ENCODE measurements at places on chromosomes 3 and 15.

DNA sequence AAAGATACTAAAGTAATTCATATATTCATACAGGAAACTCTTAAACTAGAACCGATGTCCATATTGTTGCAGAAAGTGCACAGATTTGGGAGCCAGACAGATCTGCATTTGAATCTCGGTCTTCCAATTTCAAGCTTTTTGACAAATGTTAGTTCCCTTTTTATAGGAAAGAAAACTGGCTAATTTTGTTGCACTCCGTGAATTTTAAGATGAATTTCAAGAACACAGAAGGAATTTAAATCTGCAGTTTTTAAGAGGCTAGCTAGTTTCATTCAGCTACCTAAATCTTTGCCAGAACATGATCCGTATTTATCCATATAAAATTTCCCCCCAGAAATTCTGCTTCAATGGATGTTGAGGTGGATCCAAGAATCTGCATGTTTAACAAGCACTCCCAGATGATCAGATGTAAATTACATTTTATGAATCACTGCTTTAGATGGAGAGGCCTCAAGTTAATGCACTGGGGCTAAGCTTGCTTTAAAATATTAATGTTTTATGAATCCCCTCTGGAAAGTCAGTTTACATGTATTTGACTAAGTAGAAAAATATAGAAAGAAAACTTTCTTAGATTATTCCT is 1296.3 kb upstream of the CADM2 start:
- peak; percentile 99 for DNase-seq

DNA sequence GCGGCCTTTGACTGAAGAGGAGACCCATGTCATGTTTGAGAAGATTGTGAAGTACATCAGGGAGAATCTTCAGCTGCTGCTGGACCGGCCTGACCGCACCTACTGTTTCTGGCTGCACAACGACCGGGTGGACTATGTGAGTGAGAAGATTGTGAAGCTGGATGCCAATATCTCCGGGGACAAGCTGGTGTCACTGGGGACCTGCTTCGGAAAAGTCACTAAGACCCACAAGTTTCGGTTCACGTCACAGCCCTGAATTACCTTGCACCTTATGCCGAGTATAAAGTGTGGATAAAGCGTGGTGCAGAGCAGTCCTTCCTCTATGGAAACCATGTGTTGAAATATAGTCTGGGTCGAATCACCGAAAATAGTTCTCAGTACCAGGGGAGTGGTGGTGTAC is 16.0 kb upstream of the DNAJC13 start:
- no peak for DNase-seq

- DNase-seq: no peak
These were observed 69.3 kb upstream of the CGNL1 start for GRCh38 chr15:57306944-57307411.

DNA sequence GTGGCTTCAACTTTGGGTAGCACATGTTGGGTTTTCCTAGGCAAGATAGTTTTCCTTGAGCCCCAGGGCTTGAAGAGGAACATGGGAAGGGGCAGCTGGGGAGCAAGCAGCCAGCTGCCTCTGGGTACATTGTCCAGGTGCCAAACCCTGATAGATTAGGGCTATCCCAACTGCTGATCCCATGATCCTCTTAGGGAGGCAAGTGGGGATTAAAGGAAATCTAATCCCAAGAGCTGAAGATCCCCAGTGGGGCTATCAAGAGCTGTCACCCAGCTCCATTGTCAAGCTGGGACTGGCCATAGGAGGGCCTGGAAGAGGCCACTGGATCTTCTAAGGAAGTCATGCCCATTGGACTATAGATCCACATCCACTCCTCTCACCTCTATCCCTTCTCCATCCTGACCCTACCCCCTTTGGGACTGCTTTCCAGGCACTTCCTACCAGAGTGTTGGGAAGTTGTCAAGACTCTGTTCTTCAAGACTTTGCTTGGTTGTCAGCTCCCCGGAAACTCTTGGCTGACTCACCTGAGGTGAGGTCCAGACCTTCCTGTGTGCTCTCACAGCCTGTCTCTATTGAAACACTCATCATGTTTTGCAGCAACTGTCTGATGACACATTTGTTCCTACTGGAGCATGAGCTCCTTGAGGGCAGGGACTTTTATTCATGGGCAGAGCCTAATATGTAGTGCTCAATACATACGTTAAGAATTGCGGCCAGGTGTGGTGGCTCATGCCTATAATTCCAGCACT is 5.9 kb downstream of the CAMK2N2 start:
- DNase-seq: no peak

DNA sequence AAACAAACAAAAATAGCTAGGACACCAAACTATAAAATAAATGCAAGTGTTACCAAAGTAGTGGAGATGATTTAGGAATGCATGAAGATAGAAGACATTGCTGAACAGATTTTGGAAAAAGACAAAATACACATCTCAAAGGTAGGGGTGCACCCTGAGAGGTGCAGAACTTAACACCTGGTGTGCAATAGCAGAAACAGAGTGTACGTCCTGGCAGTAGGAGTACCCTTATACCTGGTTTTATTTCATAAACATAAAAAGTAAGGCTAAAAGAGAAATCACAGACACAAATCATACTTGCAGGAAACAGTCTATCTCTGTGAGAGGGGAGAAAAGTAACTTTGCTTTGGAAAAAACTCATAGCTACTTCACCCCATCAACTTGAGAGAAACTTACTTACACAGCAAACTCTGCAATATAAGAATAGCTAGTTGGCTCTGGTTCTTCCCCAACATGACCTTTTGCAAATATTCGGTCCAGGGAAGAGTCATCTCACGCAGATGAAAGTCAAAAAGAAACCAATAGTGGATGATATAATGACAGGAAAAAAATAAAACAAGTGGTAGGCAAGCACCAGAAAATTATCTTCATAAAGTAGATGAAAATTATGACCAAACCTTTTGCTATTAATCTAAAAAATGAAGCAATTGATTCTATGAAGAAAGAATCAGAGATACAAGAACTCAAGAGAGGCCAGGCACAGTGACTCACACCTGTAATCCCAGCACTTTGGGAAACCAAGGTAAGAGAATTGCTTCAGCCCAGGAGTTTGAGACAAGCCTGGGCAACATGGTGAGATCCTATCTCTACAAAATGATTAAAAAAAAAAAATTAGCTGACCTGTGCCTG is 108.9 kb upstream of the BNIP2 start:
- no peak for DNase-seq

GRCh38 chr3:139473155-139473771 is 3.1 kb downstream of the RBP2 start:
- no peak for DNase-seq

DNA sequence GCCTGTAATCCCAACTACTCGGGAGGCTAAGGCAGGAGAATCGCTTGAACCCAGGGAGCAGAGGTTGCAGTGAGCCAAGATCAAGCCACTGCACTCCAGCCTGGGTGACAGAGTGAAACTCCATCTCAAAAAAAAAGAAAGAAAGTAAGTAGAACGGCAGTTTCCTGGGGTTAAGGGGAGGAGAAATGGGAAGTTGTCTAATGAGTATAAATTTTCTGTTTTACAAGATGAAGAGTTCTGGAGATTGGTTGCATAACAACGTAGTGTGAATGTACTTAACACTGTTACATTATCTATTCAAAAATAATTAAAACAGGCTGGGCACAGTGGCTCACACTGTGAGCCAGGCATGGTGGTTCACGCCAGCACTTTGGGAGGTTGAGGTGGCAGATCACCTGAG is 45.4 kb downstream of the GRK7 start:
- no peak for DNase-seq

DNA sequence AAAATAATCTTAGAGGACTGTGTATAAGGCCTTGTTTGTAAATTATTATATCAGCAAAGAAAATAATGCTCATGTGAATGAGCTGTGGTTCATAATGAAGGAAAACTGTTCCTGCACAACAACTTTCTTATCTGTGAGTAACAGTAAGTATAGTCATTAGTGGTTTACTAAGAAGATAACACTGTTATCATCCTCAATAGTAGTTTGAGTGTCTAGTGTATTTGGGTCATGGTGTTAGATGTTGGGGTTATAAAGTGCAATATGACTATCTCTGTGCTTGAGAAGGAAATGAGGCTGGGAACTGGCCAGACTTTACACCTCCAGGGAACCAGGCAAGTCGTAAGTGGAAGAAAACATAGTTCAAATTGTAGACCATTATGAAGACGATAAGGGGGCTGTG is 15.6 kb downstream of the VPS8 start:
- DNase-seq: no peak

DNA sequence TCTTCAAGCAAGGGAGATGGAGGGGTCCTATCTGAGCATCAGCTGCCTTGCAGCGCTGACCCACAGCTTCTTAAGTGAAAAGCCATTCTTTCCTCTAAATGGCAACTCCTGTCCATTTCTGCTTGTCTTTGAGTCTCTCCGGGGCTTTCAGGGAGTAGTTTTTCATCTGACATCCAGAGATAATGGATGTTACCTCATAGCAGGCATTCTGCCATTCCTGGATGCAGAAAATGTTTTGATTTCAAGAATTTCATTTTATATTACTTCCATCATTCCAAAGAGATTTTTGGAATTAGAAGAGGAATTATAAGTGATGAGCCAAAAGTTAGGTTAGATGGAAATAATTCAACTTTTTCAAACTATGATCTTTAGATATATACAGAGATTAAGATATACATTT is 44.9 kb upstream of the GABRG3 start:
- DNase-seq: no peak

- no peak for DNase-seq
These were observed 60.6 kb downstream of the ST6GAL1 start for GRCh38 chr3:186990878-186991308.

DNA sequence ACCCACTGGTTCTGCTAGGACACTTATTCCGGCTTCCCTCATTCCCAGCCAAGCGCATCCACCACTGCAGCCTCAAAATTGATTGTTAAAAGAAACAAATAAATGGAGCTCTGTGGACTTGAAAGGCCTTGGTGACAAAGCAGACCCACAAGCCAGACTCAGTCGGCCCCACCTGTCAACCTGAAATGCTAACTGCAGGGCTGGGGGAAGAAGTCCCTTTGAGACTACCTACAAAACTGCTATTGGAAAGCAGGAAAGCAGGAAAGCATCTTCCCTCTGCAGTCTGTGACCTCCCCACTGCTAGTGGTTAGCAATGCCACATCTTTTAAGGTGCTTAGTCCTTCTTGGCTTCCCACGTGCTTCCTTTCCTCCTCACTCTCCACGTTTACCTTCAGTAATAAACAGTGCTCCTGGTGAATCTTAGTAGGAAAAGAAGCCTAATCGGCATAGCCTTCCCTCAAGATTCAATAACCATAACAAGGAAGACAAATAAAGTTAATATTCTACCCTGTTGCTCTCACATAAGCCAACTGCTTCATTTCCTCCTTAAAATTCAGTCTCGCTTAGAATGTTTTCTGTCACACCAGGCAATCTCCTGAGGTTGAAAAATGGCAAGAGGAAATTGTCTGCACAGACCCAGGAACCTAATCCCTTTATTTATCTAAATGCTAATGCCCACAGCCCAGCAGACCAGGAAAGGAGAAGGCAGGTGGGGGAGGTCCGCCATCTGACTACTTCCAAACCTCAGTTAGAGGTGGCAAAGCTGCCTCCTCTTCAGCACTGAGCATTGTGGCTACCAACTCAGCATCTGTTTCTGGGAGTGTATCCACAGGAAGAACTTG is 296.2 kb downstream of the NEK10 start:
- peak; percentile 33 for DNase-seq

DNA sequence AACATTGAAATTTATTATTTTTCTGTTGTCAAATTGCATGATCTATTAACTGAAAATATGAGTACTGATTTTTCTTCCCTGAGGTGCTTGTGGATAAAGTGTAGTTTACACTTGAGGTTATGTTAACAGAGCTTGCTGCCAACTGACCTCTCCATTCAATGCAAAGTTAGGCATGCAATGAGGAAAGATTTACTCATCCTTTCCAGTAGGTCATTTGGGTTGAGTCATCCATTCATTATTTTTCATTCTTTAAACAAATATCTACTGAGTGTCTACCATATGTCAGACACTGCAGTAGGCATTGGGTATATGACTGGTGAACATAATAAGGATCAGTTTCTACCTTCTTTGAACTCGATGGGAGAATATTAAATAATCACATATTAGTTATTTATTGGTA is 604.1 kb downstream of the EDEM1 start:
- DNase-seq: no peak

DNA sequence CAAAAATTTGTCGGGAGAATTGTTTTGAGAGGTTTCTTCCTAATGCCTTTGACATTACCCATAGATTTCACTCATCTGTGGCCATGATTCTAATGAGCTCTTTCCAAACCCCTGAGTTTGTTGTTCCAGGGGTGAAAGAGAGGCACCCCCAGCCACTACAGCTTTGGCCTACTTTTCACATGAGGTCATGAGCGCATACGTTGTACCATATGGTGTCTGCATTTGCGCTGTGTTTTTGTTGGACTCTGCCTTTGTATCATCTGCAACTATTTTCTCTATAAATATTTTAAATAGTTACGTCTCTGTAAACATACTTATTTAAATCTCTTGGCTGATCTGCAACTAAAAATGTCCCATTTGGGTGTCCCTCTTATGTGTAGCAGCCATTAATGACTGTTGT is 107.9 kb downstream of the LRTM1 start:
- DNase-seq: no peak

- DNase-seq: peak; percentile 57
These were observed 18.6 kb upstream of the GLCE start for GRCh38 chr15:69141833-69142232.

GRCh38 chr3:14329116-14329830 is 73.1 kb upstream of the SLC6A6 start:
- peak; percentile 32 for DNase-seq

- peak; percentile 2 for DNase-seq
These were observed 927 bp upstream of the FYTTD1 start for GRCh38 chr3:197748597-197749314.

- DNase-seq: no peak
These were observed 79.5 kb upstream of the POMGNT2 start for GRCh38 chr3:43185274-43185982.

DNA sequence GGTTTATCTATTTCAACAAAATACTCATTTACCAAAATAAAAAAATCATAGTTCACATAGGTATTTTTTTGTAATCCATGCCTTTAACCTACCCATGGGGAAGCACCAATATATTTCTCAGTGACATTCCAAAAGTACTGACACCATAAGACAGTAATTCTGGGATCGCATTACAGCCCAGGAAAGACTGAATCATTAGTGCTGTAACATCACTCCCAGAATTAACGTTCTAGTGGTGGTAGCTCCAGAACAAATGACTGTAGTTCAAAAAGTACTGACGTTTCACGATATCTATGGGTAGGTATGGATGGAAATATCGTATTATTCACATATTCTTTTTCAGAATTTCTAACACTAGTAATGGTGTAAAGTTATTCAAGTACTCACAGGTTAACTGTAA is 54.3 kb upstream of the NEK10 start:
- no peak for DNase-seq

DNA sequence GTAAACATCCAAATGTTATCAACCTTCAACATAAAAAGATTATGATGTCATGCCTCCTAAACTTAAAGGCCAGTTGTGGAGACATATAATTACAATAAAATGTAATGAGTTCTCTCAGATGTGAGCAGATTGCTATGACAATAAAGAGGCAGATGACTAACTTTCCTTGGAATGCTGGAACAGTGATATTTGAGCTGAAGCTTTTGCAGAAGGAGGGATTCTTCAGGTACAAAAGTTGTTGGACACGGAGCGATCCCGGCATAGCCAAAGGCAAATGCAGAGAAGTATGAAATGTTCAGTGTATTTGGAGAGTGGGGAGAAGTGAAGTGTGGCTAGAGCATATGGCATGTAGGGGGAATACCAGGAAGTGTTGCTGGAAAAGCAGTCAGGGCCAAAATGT is 520.1 kb downstream of the FGF12 start:
- peak; percentile 9 for DNase-seq
